ENCODE measurements at places on chromosomes 13 and 19.
A peak's percentile ranks its signal among the peaks of the same experiment; 100 is the strongest.

- DNase-seq = no peak
Observed at GRCh38 chr19:4690361-4690760, 20.2 kb upstream of the MYDGF start.

DNA sequence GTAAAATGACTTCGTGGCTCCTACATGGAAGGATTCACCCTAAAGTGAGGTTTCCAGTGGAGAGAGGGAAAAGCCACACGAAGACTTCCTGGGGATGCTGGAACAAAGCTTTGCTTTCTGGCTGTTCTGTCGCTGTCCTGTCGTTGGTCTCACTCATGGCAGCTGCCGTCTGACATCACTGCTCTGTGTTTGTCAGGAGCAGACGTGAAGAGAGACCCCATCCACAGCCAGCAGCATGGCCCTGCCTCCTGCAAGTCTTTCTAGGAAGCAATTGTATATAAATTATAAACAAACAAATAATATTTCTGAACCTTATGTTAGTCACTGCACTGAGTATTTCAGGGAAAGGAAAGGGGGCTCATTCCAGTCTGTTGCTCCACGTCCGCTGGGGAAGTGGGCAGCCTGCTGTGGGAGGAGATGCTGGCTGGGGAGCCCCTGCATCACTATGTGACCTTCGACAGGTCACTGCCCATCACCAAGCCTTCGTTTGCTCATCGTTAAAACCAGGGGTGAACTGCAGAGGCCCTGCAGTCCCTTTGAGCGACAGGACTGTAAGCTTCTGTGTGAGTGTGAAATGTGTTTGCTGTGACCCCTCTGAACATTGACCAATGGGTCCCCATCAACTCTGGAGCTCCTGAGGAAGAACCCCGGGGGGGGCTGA, 151.0 kb downstream of the DCT start:
- DNase-seq = no peak

DNA sequence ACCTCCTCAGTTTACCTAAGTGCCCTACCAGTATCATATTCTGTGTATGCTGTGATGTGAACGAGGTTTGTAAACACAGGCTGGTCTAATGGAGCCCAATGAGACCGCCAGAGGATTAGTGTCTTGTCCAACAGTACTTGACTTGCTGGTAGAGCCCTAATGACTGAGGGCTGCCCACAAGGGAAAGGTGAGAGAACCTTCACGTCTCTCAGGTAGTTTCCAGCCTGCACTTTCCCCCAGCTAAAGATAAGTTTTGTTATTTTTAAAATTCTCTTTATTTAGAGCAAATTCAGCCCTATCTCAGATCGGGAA, 498 bp upstream of the RBM26 start:
- DNase-seq = no peak

GRCh38 chr13:97953376-97953970, at the start of gene IPO5:
TSS of gene IPO5 (plus strand) at chr13:97953675. CDS start at chr13:97976697, 23,022 bp downstream.
- DNase-seq = no peak

GRCh38 chr13:95813139-95813538, 136.2 kb downstream of the DNAJC3 start:
- DNase-seq = no peak

DNA sequence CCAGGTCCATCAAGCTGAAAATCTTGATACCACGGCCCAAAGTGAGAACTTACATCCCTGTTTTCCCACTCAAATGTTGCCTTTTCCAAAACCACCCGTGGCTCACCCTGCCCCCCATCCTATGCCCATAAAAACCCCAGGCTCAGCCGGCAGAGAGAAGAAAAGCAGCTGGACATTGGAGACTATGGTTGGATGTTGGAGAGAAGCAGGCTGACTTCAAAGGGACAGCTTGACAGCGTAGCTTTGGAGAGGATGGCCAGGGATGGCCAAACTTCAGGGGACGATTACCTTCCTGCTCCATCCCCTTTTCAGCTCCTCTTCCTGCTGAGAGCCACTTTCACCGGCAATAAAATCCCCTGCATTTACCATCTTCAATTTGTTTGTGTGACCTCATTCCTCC, 3.5 kb upstream of the ZNF792 start:
- no peak for DNase-seq

DNA sequence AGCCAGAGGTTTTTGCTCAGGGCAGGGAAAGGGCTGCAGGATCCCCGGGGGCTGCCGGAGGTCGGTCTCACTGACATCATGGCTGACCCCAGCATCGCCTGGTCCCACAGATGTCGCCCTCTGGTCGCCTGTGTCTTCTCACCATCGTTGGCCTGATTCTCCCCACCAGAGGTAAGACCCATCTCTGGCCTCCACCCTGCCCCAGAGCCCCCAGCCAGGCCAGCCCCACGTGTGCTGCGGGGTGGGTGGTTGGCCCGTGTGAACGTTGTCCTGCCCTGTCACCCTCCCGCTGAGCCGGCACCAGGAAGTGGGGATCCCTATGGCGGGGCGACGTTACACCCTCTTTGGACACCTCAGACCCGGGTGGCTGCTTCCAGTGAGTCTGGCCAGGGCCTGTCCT, 906 bp downstream of the FXYD5 start:
- DNase-seq = no peak

DNA sequence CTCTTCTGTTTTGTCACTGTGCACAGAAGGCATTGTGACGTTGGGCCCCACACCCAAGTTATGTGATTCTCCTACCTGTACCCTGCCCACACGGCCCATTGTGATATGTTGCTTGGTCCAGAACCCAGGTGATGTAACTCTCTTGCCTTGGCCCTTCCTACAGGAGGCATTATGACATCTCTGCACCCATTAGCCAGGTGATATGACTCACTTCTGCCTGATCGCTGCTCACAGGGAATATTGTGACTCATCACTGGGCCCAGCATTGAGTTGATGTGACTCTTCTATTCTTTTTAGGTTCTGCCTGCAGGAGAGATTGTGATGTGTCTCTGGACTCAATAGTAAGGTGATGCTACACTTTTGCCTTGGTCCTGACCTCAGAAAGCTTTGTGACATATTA, 65.4 kb upstream of the ZNF91 start:
- no peak for DNase-seq

DNA sequence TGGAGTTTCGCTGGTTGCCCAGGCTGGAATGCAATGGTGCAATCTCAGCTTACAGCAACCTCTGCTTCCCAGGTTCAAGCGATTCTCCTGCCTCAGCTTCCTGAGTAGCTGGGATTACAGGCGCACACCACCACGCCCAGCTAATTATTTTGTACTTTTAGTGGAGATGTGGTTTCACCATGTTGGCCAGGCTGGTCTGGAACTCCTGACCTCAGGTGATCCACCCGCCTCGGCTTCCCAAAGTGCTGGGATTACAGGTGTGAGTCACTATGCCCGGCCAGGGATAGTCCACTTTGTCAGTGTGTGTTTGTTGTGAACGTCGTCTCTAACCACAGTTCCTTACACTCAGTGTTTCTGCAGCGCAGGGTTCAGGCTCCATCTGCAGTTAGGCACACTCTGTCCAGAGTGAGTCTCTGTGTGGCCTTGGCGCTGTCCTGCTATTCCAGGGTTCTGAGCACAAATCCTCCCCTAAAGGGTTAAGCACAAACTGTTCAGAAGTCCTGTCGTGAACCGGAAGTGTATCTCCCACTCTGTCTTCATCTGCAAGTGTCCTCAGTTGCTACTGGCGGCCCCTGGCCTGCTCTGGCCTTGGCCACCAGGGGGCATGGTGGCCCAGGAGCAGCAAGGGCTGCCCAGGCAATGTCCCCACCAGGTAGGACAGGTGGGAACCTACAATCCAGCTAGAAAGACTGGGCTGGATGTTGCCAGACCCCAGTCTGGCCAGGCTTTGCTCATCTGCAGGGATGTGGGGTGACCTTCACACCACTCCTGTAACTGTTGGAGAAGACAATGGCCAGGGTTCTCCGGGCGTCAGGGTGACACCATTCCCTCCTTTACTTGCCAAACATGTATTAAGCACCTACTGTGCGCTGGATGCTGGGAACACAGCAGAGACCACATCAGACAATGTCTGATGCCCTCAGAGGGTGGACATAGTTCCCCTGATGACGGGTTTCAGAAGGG, 38.8 kb upstream of the GATAD2A start:
- DNase-seq = peak; percentile 79

DNA sequence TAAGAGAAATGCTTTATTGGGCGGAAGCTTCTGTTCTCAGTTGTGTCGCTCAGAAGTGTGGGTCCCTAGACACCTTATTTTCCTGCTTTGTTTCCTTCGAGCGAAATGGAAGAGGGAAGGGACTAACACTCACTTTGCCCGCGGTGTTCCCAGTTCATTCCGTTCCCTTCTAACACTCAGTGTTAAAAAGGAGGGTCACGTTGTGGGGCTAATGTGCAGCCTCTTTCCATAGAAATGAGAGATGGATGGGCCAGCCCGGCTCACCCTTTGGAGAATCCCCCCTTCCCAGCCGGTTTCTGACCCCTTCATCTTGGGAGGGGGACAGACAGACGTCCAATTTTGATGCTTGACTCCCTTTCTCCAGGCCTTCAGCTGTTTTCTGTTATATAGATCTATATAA, 2.3 kb downstream of the ATP11A start:
- no peak for DNase-seq

- no peak for DNase-seq
Observed at GRCh38 chr13:85700906-85701305, 98.3 kb downstream of the SLITRK6 start.

All from NCI-H774 (cell line).